ENCODE measurements at places on chromosomes 13 and 19.

GRCh38 chr19:6394831-6395230, 1.9 kb upstream of the GTF2F1 start:
- no peak for DNase-seq

- no peak for DNase-seq
Observed at GRCh38 chr13:94978516-94978915, 266.2 kb upstream of the SOX21 start.

GRCh38 chr13:104295537-104295936, 1229.3 kb upstream of the SLC10A2 start:
- DNase-seq, result no peak

DNA sequence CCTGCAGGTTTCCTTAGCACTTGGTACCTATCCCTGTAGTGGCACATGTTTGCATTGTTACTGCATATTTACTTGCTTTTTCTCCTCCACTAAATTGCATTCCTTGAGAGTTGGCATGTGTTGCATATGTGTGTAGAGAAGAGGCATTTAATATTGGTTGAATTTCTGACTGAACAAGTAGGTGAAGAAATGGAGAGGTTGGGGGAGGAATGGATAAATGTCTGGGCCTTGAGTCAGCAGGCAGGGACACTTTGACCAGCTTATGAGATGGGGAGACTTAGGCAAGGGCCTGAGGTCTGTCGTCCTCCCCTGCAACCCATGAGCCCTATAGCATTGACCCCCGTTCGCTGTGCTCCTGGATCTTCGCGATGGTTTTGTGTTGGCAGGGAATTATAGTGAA, 2.0 kb upstream of the GPR18 start:
- no peak for DNase-seq

- DNase-seq, result no peak
Observed at GRCh38 chr13:40158218-40158617, 502.8 kb downstream of the COG6 start.
